HTR-8/SVneo (cell line): ENCODE measurements at places on chromosomes 4 and X.
A peak's percentile ranks its signal among the peaks of the same experiment; 100 is the strongest.

DNA sequence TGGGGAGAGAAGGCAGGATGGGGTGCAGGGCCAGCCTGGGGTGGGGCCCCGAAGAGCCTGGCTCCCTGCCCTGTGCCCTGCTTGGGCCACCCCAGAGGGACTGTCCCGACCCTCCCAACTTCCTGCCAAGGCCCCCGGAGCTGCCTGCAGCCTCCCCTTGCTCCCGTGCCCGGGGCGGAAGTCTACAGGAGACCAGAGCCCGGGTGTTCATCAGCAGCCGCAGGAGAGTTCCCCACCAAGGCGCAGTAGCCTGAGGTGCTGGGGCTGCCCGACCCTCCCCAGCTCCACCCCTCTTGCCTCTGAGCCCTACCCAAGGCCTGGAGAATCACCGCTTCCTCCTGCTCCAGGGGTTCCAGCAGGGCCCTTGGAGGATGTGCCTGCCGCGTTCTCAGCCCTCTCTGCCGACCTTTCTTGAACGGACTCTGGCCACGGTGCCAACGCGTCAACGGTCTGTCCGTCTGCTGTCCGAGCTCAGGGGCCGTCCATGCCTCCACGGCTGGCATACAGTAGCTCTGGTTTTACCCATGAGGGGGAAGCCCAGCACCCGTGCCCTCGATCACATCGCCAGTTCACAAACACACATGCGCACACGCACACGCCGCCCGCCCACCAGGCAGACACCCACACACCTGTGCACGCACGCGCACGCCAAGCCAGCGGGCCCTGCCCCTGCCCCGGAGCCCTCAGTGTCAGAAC, 36.0 kb upstream of the SPON2 start:
- DNase-seq, result no peak

- no peak for DNase-seq
Measured at GRCh38 chrX:118239913-118240698, 105.8 kb upstream of the WDR44 start.

DNA sequence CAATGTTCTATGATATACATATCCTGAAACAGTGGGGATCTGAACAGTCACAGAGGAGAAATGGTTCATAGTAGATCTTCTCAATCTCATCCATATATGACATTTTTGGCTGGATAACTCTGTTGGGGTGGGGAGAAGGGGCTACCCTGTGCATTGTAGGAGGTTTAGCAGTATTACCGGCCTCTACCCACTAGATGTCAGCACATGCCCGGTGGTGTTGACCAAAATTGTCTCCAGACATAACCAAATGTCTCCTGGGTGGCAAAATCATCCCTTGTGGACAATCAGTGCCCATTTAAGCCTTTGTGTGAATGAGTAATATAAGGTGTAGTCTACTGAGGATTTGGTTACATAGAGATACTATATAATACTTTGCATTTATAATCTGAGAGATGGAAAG, 89.9 kb downstream of the PLS3 start:
- peak; percentile 1 for DNase-seq

- no peak for DNase-seq
Measured at GRCh38 chr4:148112231-148112982, 329.8 kb downstream of the NR3C2 start.

- DNase-seq, result no peak
Measured at GRCh38 chr4:85672116-85672515, 197.2 kb downstream of the ARHGAP24 start.

DNA sequence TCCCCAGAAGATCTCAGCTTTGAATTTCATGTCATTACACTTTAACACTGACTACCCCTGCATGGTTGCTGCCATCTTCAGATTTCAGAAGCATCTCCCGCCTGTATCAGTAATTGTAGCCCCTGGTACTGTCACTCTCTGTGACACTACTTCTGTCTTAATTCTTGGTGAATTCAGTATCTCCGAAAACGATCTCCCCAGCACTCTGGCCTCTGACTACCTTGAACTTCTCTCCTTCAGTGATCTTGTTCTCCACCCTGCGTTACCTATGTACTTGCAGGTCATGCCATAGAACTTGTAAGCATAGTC, 53.8 kb upstream of the ABCG2 start:
- no peak for DNase-seq

DNA sequence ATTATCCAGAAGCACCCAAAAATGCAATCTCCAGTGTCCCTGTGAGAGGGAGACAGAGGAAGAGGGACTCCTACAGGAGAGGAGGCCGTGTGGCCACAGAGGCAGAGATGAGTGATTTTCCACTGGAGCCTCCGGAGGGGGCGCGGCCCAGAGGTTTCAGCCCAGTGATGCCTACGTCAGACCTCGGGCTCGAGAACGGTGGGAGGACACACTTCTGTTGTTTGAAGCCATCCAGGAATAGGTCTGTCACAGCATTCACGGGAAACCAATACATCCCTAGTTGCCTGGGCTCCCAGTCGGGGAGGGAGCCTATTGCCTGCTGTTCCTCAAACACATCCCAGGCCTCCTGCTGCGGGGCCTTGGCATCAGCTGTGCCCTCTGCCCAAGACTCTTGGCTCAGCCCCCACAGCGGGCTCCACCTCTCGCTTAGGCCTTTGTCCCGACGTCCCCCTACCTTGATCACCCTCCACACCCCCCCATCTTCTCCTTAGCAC, 39.2 kb upstream of the HMX1 start:
- no peak for DNase-seq

DNA sequence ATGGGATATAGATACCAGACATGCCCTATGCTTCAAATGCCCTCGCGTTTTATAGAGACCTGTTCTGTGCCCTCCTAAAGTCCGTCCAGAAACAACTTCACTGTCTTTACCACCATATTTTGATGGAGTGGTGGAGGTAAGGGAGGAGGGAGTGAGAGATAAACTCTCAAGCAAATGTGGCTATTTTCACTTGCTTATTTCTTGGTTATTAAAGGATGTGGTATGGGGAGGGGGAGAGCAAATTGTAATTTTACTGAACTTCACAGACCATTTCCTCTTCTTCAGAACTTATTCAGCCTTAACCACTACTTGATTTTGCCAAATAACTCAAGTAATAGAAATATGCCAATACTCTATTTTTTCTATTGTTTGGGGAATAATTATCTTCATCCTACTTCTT, 31.5 kb downstream of the GPR174 start:
- no peak for DNase-seq

DNA sequence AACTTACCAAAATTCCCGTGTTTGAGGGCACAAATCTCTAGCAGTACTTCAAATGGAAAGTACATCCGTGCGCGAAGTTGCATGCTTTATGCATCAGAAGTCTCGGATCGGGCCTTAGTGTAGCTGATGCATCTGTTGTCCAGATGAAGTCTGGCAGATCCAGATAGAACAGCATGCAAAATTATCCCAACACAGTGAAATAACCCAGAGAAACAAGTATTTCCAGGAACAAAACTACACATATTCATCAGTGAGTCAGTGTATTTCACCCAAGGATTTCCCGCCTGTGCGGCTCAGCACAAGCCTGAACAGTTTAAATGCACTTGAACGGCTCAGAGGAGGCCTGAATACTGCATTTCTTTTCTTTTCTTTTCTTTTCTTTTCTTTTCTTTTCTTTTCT, 27.4 kb upstream of the CLDN24 start:
- DNase-seq, result no peak

- no peak for DNase-seq
Measured at GRCh38 chr4:80015407-80016189, 57.4 kb downstream of the ANTXR2 start.

GRCh38 chr4:47533689-47534347, 48.7 kb downstream of the ATP10D start:
- no peak for DNase-seq

GRCh38 chr4:173525118-173526011, 4.7 kb downstream of the HAND2 start:
- no peak for DNase-seq

DNA sequence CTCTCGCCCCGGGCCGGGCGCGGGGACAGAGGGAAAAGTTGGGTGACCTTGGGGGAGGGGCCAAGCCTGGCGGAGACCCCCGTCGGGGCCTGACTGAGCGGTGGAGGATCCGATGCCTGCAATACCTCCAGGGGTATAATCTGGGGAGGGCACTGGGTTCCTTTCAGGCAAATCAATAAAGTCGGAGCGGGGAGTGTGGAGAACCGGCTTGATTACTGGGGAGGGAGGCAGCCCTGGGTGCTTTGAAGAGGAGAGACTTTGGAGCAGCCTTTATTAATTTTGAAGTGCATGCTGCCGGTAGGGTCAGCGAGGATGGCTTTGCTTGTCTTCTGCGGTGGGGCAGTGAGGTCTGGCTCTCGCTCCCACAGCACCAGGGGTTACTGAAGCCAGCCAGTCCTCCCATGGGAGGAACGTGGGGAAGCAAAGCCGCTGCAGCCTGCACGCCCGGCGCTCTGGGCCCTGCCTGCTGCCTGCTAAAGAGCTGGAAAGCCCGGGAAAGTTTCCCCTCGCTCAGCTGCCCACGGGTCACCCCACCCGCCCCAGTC, 403 bp upstream of the LGI2 start:
- peak; percentile 17 for DNase-seq

- DNase-seq, result no peak
Measured at GRCh38 chrX:12330841-12331240, 192.6 kb downstream of the FRMPD4 start.

DNA sequence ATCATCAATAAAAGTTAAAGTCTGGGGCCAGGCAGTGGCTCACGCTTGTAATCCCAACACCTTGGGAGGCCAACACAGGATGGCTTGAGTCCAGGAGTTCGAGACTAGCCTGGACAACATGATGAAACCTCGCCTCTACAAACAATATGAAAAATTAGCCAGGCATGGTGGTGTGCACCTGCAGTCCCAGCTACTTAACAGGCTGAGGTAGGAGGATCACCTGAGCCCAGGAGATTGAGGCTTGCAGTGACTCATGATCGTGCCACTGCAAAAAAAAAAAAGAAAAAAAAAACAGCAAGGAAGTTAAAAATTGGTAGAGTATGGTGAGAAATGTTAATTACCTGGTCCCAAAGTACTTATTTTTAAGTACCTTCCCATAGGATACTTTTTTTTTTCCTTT, 27.5 kb downstream of the FBXW7 start:
- no peak for DNase-seq

- DNase-seq, result no peak
Measured at GRCh38 chr4:107006218-107006617, 29.9 kb downstream of the DKK2 start.

DNA sequence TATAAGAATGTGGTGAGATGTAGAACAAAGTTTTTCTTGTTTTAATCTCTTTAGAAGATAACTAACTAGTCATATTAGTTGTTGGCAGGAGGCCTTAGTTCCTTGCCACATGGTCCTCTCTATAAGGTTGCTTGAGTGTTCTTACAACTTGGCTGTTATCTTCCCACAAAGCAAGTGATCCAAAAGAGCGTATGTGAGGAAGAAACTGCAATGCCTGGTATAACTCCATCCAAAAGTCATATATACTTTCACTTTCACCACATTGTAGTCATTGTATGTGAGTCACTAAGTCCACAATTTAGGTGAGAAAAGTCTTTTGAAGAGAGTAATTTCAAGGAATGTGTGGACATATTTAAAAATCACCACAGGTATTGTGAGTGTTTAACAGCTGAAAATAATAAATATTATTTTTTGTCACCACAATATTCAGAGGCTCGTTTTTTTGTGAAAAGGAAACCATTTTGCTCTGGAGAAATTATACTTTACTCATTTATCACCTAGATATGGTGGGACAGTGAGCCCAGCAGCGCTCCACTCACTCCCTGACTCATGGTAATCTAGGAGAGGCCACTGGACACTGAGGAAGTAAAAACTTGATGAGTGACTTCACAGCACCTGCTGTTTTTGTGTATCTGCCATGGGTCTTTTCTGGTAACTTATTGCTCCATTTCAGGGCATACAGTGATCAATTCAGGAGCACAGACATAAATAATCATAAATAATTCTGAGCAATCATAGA, 369.4 kb upstream of the NDST3 start:
- no peak for DNase-seq

- DNase-seq, result no peak
Measured at GRCh38 chr4:84243685-84244084, 255.4 kb downstream of the NKX6-1 start.

- no peak for DNase-seq
Measured at GRCh38 chr4:85092943-85093342, 126.5 kb upstream of the WDFY3 start.

- no peak for DNase-seq
Measured at GRCh38 chr4:145103496-145103895, 5.4 kb downstream of the ABCE1 start.

DNA sequence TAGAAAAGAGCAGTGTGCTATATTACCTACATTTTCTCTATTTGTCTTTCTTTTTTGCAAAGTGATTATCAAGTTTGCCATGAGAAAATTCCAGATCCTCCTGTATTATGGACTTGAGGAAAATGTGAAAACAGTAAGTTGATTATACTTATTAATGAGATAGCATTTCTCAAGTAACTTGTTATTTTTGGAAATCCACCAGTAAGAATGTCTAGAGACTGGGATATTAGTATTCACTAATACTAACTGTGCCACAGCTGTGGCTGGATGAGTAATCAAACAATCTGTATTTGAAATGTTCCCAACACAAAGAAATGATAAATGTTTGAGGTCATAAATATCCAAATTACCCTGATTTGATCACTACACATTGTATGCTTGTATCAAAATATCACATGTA, 147.0 kb upstream of the CTSO start:
- no peak for DNase-seq

DNA sequence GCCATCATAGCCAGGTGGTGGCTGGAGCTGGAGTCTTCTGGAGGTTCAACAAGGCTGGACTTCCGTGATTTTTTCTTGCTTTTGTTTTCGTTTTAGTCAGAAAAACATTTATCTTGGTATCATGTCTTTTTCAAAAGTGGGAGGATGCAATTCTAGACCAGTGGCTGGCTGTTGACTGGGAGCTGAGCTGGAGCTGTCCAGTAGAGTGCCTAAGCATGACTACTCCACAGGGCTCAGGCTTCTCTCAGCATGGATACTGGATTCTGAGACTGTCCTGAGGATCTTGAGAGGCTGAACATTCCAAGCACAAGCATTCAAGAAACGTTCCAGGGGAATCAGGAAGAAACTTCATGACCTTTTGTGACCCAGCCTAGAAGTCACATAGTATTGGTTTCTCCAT, 598.1 kb downstream of the MID1IP1 start:
- DNase-seq, result no peak

DNA sequence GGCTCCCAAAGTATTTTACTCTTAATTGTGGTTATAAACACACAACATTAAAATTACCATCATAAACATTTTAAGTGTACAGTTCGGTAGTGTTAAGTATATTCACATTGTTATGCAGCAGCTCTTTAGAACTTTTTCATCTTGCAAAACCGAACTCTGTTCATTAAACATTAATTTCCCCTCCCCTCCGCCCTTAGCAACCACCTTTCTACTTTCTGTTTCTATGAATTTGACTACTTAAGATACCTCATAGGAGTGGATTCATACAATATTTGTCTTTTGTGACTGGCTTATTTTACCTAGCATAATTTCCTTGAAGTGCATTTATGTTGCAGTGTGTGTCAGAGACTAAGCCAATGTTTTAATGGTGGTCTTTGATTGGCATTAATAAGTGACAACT, 32.6 kb downstream of the IL13RA1 start:
- DNase-seq, result no peak

GRCh38 chrX:15507005-15507404, 6.4 kb downstream of the BMX start:
- DNase-seq, result no peak
